ENCODE measurements at places on chromosomes 12 and 14. TPM values are rescaled to one million over a fixed set of nuclear protein-coding genes. Genes with fewer than 3 reads are reported as not detected.

GRCh38 chr14:97771340-97772045 lies 974.3 kb downstream of the VRK1 start:
- DNase-seq, result no peak

GRCh38 chr12:124756166-124756565 lies 107.5 kb downstream of the SCARB1 start:
- no peak for DNase-seq

The TMEM119 gene
- total RNA-seq, result 3.4 TPM

- DNase-seq, result no peak
Observed at GRCh38 chr14:24921903-24922302, 128.0 kb downstream of the STXBP6 start.

DNA sequence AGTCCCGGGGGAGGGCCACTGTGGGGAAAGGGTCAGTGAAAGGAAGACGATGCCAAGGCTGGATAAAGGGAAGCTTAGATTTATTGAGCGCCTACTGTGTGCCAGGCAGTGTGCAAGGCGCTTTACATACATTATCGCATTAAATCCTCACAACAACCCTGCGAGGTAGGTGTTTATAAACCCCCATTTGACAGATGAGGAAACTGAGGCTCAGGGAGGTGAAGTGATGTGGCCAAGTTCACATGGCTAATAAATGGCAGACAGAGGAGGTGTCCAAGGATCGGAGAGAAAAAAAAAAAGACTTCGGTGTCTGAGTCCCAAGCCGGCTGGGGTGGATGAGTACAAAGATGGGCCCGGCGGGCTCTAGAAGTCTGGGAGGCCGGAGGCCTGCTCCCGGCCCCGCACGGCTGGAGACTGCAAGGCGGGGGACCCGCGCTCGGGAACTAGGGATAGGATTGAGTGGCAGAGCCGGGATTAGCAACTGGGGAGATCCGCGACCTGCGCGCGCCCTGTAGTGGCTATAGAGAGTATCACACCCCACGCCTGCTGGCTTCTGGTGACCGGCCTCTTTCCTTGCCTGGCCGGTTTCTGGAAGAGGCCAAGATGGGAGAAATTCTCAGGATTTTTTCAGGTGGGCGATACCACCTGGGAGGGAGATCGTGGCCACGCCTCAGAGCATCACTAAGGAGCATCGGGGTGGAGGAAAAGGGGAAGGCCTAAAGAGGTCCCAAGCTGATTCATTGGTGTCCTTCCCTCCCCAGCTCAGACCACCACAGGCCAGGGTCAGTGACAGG lies 3.9 kb downstream of the DDN start:
- peak; percentile 90 for DNase-seq

GRCh38 chr14:101875727-101876554 lies 88.4 kb upstream of the DYNC1H1 start:
- DNase-seq, result no peak

DNA sequence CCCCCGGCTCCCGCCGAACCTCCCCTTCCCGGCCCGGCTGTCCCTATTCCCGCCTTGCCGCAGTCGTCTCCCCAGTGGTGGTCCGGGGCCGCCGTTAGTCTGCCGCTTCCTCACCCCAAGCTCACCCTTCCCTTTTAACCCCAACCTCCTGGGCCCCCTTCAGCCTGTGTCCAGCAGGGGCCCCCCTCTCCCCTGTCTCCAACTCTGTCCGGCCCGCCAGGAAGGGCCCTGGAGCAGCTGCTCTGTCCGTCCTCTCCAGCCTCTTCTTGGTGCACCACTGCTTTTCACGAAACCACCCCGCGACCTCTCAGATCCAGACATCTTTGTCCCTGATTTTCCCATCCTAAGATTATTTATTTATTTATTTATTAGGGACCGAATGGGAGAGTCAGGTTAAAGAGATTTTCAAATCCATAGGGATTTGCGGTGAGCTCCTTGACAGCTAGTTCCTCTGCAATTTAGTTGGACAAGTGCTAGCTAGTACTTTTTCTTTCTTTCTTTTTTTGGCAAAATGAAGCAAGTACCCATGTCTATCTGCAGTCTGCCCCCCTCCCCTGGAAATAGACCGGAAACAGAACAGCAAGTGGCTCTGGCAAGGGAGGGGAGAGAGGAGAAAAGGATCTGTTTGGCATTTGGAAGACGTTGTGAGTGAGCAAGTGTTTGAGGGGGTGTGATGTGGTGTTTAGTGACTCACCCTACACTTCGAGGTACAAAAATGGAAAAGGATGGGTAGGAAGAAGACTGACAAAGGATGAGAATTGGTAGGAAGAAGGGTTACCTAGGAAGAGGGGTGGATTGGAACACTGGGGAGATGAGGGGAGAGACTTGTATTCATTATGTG lies 632 bp downstream of the UBR7 start:
- DNase-seq, result peak; percentile 83

DNA sequence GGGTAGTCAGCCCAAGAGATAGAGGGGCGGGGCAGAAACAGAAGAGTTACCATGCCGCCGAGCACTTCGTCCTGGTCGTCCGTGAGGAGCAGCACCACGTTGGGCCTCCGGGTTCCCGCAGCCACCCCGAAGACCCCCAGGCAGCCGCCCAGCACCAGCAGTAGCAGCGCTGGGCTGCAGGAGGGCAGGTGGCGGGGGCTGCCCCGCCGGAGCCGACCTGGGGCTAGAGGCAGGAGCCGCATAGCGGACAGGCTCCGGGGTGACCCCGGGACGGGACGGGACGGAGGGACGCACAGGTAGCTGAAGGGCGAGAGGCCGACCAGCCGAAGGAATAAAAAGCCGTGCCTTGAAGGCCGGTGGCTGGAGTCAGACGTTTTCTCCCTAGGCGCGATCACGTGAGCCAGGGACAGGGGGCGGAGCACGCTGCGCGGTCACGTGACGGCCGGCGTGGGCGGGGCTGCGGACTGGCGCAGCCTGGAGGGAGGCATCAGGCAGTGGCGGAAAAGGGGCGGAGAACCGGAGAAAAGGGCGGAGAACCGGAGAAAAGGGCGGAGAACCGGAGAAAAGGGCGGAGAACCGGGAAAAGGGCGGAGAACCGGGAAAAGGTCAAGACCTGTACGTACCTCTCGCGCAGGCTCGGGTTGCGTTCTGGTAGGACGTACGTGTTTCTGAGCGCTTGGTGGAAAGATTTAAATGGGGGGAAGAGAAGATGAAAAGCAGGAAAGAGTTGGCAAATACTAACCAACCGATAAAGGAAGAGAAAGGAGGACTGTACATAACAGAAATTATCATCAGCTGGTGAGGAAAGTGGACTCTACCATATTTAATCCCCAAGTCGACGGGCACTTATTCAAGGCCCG lies at the start of gene GNS:
GNS (minus strand) TSS at position 372 of the 860 bp plus-strand sequence; CDS start at position 242, 130 bp downstream.
- DNase-seq, result peak; percentile 99

The DLGAP5 gene
- 0.08 TPM for total RNA-seq

DNA sequence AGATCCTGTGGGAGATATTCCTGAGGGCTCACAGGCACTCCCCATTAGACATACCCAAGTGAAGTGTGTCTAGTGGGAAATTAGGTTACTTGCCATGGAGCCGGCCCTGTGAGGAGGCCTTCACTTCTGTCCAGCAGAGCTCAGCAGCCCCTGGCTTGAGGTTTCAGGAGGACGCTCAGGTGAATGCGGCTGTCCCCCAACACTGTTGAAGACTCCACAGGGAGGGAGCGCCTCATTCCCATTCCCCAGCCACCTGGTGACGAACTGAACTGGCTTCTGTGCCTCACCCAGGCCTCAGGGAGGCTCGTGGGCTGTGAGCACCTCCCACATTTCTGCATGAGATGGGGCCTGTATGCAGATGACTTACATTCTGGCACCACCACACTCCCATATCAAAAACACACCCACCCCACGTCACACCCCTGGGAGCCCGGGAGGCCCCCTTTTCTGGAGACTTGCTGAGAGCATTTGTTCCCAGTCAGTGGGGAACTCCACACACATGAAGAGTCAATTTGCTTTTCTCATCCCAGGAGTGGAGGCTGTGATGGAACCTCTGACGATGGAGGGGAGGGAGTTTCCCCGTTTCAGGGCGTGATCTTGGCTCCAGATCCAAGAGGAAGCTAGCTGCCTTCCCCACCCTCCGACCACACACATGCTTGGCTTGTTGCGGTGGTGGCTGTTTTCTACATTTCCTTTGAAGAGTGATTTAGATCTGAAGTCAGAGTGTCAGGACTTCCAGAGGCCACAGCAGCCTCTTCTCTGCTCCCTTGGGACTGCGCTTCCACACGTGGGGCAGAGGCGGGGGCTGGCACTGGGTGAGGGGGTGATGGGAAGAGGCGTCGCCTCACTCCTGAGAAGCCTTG lies 120.7 kb downstream of the ADGRD1 start:
- peak; percentile 80 for DNase-seq

All from cardiac septum (tissue), 1 donor.